GM23338 (cell line): ENCODE measurements at places on chromosomes 2 and 18. TPM values are rescaled to one million over a fixed set of nuclear protein-coding genes. Genes with fewer than 3 reads are reported as not detected.

Gene ASB1
- total RNA-seq = 18.9 and 23.9 TPM in 2 replicates

Gene SERPINB4
- 1.1 and 1.2 TPM in 2 replicates for total RNA-seq

Gene CFC1
- total RNA-seq = not detected in 2 replicates

Gene PRKCE
- 0.94 and 2.7 TPM in 2 replicates for total RNA-seq

Gene IER3IP1
- 10.6 and 12.2 TPM in 2 replicates for total RNA-seq

Gene FOXI3
- 11.8 and 13.3 TPM in 2 replicates for total RNA-seq

Gene TTN
- total RNA-seq = 8.3 and 12.5 TPM in 2 replicates

Gene IL1B
- not detected in 2 replicates for total RNA-seq

Gene UGT1A3
- not detected in 2 replicates for total RNA-seq

Gene HSBP1L1
- 1.8 TPM in 1 of 2 replicates, not detected in the other for total RNA-seq

Gene MERTK
- total RNA-seq = 8.7 and 9.0 TPM in 2 replicates

Gene PROKR1
- 5.2 and 5.3 TPM in 2 replicates for total RNA-seq

Gene VWC2L
- not detected in 2 replicates for total RNA-seq

Gene FSHR
- not detected in 2 replicates for total RNA-seq

Gene HAAO
- 0.97 and 2.6 TPM in 2 replicates for total RNA-seq

Gene NETO1
- 20.7 and 26.6 TPM in 2 replicates for total RNA-seq

Gene B3GNT7
- total RNA-seq = 78.1 and 89.4 TPM in 2 replicates

Gene CAPN14
- 0.54 TPM in 1 of 2 replicates, not detected in the other for total RNA-seq

Gene FTCDNL1
- total RNA-seq = 1.7 and 3.3 TPM in 2 replicates

Gene CYP27C1
- total RNA-seq = 2.9 and 3.0 TPM in 2 replicates

Gene LHCGR
- total RNA-seq = 0.12 and 0.45 TPM in 2 replicates

Gene IL1RL1
- not detected in 2 replicates for total RNA-seq

Gene OXER1
- total RNA-seq = 0.31 and 0.69 TPM in 2 replicates

Gene DPP10
- 14.8 and 26.3 TPM in 2 replicates for total RNA-seq

Gene PDE1A
- total RNA-seq = 0.28 and 0.47 TPM in 2 replicates

Gene UCN
- total RNA-seq = 0.59 TPM in 1 of 2 replicates, not detected in the other

Gene KLHL41
- total RNA-seq = not detected in 2 replicates

Gene MYCN
- total RNA-seq = 145 and 161 TPM in 2 replicates

Gene SCN1A
- 1.2 and 2.1 TPM in 2 replicates for total RNA-seq

Gene RUFY4
- total RNA-seq = 0.04 TPM in 1 of 2 replicates, not detected in the other

Gene LAMA3
- total RNA-seq = 2.6 and 4.9 TPM in 2 replicates

Gene PGAP1
- 26.5 and 28.7 TPM in 2 replicates for total RNA-seq

Gene TEKT4
- total RNA-seq = not detected in 2 replicates

Gene WNT6
- total RNA-seq = not detected in 2 replicates

Gene INHBB
- 0.16 and 0.21 TPM in 2 replicates for total RNA-seq

Gene ALLC
- total RNA-seq = not detected in 2 replicates

Gene GALNT3
- 17.1 and 38.1 TPM in 2 replicates for total RNA-seq

Gene IKZF2
- 3.1 and 10.1 TPM in 2 replicates for total RNA-seq

Gene CYRIA
- total RNA-seq = 3.9 and 5.3 TPM in 2 replicates

Gene AQP12B
- not detected in 2 replicates for total RNA-seq

Gene MC5R
- 0.54 TPM in 1 of 2 replicates, not detected in the other for total RNA-seq

Gene CAVIN2
- total RNA-seq = 0.07 TPM in 1 of 2 replicates, not detected in the other

Gene TRABD2A
- total RNA-seq = 12.1 and 15.7 TPM in 2 replicates

Gene PSTPIP2
- total RNA-seq = 1.3 and 2.6 TPM in 2 replicates

Gene ANKRD30BL
- total RNA-seq = 0.17 and 0.62 TPM in 2 replicates

Gene L3MBTL4
- 0.85 and 2.8 TPM in 2 replicates for total RNA-seq

Gene SIGLEC15
- 0.31 TPM in 1 of 2 replicates, not detected in the other for total RNA-seq

Gene LRRTM4
- total RNA-seq = 14.8 and 15.4 TPM in 2 replicates
